Activated naive CD4-positive, alpha-beta T cell treated with anti-CD3 and anti-CD28 coated beads for 36 hours (primary cell): ENCODE measurements at places on chromosomes 3 and 15. TPM values are rescaled to one million over a fixed set of nuclear protein-coding genes. Genes with fewer than 3 reads are reported as not detected.

- DNase-seq: no peak
These were observed 18.2 kb upstream of the AMOTL2 start for GRCh38 chr3:134392336-134392983.

GOLGA8R gene
- total RNA-seq: 1.1 TPM

MST1 gene
- 10.7 TPM for total RNA-seq

GRCh38 chr15:60002528-60003218 is 1.4 kb upstream of the FOXB1 start:
- DNase-seq: no peak

CLDN16 gene
- not detected for total RNA-seq

DNA sequence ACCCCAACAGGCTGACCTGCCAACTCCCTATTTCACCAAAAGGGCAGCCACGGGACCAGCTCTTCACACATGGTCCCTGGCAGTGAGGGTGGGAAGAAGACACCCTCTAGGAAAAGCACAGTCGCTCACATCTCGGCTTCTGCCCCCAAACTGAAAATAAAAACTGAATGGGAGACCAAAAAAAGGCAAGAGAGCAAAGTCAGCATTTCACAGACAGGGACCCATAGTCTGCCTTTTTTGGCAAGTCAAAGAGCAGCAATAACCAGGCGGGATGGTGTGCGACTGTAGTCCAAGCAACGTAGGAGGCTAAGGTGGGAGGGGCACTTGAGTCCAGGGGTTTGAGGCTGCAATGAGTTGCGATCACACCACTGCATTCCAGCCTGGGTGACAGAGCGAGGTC is 154.1 kb downstream of the ADAMTS17 start:
- no peak for DNase-seq

GRCh38 chr3:77160931-77161497 is 121.1 kb downstream of the ROBO2 start:
- no peak for DNase-seq

GRCh38 chr3:72593881-72594397 is 254.3 kb downstream of the SHQ1 start:
- no peak for DNase-seq

DNA sequence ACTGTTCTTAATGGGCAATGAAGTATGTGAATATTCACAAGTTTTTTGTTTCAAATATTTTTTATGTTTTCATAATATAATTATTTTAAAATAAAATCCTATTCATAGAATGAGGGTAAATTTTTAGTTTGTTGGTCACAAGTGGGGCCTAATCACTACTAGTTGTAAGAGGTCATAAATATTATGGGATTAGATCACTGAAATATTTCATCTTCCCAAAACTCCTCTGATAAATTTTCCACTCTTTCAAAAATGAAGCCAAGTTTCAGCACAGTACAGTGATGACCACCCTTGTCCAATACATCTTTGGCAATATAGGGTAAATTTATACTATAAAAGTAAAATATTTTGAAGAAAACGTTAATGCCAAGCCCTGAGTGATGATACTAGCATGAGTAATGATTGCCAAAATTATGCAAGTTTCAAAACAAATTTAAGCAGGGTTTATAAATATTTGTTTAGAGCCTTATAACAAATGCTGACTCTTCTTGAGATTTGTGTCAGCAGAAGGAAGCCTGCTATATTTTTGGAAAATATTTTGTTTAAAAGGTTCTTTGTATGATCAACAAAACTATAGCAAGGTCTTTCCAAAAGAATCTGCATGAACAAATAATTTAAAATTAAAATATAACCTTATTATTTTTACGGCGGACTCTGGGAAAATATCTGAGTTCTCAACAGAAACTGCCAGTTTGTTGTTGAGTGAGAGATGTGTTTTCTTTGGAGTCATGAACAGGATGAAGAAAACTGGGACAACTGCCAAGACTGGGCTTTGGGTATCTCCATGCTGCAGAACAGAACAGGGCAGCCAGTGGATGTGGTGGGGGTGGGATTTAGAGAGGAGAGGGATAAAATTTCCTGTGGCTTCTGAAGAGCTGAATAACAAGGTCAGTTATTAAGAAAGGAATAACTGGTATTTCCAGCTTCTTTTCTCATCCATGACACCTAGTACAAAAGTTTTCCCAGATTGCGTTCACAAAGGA is 17.9 kb upstream of the TM4SF1 start:
- no peak for DNase-seq

DNA sequence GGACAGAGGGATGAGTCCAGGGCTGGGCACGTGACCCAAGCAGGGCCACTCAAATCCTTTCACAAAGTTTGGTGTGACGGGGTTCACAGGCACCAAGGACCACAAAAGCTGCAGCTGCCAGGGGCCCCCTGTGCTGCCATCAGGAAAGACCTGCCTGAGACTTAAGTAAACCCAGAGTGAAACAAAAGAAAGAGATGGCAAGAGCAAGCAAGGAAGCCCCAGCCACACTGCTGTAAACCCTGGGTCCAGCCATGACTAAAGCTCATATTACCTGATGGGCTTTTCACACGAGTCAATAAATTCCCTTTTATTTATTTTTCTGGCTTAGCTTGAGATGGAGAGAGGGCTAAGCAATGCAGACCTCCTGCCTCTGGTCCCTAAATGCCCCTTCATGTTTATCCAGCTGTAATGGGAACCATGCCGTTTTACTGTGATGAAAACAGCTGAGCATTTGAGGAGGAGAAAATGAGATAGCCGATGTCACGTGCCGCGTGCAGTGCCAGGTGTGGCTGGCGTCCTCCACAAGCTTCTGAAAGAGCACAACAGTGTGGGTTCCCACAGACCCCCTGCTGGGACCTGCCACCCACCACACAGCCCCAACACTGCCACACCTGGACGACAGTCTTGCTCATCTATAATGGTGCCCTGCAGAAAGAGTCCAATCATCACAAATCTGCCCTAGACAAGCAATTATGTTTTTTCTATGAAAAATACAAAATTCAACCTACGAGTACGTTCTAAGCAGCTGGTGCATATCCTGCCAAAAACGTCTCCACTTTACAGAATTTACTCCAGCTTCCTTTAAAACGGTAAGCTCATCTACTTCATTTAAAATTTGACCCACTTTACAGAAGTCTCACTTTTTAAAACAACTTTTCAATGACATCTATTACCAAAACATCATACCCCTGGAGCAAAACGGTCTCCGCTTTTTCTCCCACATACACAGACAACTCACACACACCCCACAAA is 34.2 kb downstream of the ADAMTS17 start:
- no peak for DNase-seq

CHRD gene
- total RNA-seq: not detected

GRCh38 chr3:50502584-50503423 is 630 bp downstream of the CACNA2D2 start:
- DNase-seq: no peak

GRCh38 chr3:145191543-145191942 is 969.4 kb downstream of the PLOD2 start:
- DNase-seq: no peak

A4GNT gene
- not detected for total RNA-seq

GOLGA6A gene
- 0.14 TPM for total RNA-seq

CPLX3 gene
- not detected for total RNA-seq

GRCh38 chr3:76429581-76430177 is 610.2 kb upstream of the ROBO2 start:
- no peak for DNase-seq

- no peak for DNase-seq
These were observed 239.3 kb upstream of the ZNF717 start for GRCh38 chr3:76024640-76025039.

DNA sequence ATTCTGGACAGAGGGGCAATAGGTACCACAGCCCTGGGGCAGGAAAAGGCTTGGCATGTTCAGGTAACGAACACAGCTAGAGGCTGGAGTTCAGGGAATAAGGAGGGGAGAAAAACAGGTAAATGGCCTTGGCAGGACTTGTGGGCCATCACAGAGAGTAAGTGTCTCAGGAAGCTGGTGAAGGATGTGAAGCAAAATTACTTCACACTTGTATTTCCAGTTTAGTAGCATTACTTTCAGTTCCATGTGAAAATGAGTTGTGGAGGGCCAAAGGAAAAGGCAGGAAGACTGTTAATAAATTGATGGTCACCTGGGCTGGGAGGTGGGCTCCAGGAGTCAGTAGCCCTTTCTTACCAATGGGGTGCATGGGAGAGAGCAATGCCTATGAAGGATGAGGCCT is 25.6 kb downstream of the TRIM42 start:
- DNase-seq: no peak

DNA sequence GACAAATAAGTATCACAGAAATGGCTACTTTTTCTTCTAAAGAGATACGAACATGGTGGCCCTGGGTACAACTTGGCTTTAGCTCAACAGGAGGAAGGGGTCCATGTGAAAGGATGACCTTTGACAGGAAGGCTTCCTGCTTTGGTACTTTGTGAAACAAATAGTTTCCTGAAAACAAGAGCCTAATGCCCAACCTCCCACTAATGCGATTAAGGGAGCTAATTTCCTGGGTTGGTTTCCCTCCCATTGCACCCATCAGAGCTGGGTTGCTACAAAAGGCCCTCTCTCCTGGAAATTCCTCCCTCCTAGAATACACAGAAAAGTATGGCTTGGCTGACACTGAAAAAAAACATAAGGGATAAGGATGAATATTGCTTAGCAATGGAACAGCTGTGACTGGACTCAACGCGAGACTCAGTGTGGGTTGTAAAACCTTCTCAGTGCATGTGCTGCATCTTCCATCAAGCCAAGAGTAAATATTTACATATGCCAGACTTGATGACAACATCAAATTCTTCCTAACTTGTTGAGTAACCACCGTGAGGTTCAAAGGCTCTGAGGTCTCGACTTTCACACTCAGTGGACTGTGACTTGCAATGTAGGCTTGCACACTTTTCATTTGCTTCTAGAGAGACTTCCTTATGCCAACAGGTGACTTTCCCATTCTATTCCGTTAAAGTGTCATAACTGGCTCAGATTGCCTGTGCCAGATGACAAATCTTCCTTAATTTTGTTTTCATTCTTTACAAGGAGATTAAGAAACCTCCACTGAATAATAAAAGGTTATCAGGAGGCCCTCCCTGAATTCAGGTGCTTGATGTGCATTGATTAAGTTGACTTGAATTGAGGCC is 60.1 kb downstream of the ADAMTS9 start:
- DNase-seq: no peak

ZIC4 gene
- total RNA-seq: not detected

STRC gene
- total RNA-seq: 0.77 TPM

PTX3 gene
- total RNA-seq: not detected

GRCh38 chr3:88318067-88318466 is 168.3 kb downstream of the C3orf38 start:
- no peak for DNase-seq

GRCh38 chr3:71942432-71943187 is 157.7 kb upstream of the PROK2 start:
- DNase-seq: no peak
